ENCODE measurements at places on chromosomes 12 and 14.

GRCh38 chr14:88668448-88669116, 105.7 kb downstream of the ZC3H14 start:
- DNase-seq: no peak

DNA sequence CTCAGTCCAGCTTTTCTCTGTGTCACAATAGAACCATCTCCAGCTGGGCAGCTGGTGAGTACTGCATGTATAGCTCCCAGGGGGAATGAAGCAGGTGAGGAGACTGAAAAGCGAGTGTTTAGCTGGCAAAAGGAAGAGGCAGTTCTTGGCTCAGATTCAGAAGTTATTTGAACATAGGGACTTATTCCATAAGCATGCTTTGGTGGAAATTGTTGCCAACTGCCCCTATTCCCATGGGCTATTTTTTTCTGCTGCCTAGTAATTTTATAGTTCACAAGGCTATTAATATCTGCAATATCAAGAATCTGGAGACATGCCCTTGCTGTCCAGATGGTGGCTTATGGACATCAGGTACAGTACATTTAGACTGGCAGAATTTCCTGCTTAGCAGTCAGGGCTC, 1112.7 kb downstream of the LRFN5 start:
- no peak for DNase-seq

GRCh38 chr14:26522967-26523366, 74.9 kb downstream of the NOVA1 start:
- DNase-seq: no peak

DNA sequence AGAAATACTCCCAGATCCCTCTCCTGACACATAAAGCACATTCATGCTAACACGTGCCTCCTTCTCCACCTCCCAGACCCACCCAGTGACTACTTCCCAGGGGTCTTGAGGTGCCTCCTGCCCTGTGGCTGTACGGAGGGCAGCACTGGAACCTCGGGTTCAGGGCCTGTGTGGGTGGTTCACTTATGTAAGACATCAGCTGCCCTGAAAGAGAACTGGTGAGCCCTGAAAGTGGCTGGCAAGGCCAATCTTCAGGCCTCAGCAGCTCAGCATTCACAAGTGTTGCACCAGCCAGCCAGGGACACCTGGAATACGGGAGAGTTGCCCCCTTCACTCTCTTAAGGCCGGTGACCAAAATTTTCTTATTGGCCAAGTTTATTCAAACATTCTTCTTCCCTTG, 38.9 kb upstream of the NTF3 start:
- DNase-seq: no peak

DNA sequence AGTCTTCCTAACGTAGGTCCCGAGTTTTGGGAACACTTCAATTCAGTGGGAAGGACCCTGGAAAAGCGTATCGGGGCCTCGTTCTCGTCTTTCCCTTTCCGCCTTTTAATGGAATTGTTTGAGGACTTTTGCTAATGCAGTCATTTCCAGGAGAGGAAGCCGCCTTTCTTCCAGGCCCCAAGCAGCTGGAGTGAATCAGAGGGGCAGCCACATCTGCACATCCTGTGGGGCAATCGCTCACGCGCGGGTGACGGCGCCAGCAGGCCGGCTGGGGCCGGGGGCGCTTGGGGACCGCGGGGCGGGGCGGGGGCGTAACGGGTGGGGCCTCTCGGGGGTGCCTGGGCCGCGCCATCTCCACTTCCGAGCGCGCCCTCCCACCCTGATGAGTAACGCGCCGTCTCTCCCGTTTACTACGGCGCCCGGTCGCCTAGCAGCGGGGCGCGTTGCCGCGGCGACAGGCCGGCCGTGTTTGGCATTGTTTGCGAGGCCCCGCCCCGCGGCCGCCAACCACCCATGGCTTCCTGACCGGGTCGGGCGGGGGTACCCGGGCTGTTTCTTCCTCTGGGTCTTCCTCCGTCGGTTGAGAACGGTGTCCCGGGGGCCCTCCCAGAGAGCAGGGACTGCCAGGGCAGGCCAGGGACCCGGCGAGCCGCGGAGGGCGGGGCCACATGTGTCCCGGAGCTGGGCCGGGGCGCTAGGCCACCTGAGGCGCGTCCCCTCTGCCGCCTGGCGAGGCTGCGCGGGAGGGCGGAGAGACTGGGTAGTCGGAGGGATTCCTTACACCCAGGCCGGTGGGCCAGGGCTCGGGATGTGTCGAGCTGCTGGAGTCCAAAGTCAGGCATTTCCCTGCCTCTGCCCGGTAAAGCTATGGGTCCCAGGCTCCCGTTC, 2.3 kb downstream of the GSG1 start:
- DNase-seq: peak; percentile 72

GRCh38 chr12:27463511-27464219, 17.1 kb downstream of the SMCO2 start:
- no peak for DNase-seq

- no peak for DNase-seq
Measured at GRCh38 chr14:50864237-50864636, 7.6 kb upstream of the ABHD12B start.

Measured in stimulated activated CD4-positive, alpha-beta T cell treated with anti-CD3 and anti-CD28 coated beads, Interleukin-4, amount 100 ng/mL, for 48 hours (primary cell).